ENCODE measurements at places on chromosomes 2 and 18.

- peak; percentile 77 for DNase-seq
- H3K27ac ChIP-seq, result peak overlapping the region; percentile 88
- H3K36me3 ChIP-seq, result peaks cover 89% of the 10 kb centered on the region
- peak overlapping the region; percentile 58 for H3K4me3 ChIP-seq
- peaks cover 80% of the 10 kb centered on the region for H3K4me1 ChIP-seq
Measured at GRCh38 chr2:218229239-218229638, 12.2 kb downstream of the ARPC2 start.

GRCh38 chr2:164515030-164515429, 106.3 kb downstream of the GRB14 start:
- no peak overlapping the region for H3K4me3 ChIP-seq
- no peak for DNase-seq
- H3K27me3 ChIP-seq, result no peaks in the 10 kb centered on the region
- no peaks in the 10 kb centered on the region for H3K4me1 ChIP-seq

DNA sequence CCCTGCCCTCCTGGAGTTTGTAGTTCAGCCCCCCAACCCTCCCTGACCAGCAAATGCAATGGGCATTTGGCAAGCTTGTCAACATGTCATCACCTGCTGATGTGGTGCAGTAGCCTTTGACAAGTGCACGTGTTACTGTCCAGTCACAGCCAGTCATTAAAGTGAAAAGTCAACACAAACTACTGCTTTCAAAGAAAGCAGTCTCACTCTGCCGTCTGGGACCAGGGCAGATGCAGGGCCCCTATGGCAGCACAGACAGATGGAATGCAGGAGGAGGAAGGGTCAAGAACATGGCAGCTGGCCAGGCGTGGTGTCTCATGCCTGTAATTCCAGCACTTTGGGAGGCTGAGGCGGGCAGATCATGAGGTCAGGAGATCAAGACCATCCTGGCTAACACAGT, 222.4 kb upstream of the OSR1 start:
- H3K4me1 ChIP-seq, result no peaks in the 10 kb centered on the region
- H3K27ac ChIP-seq, result no peak overlapping the region
- H3K36me3 ChIP-seq, result no peaks in the 10 kb centered on the region
- no peak for DNase-seq

- peaks cover 22% of the 10 kb centered on the region for H3K27me3 ChIP-seq
- no peaks in the 10 kb centered on the region for H3K36me3 ChIP-seq
- H3K4me3 ChIP-seq, result no peak overlapping the region
- no peak overlapping the region for H3K27ac ChIP-seq
- DNase-seq, result no peak
Measured at GRCh38 chr2:158179660-158180059, 78.0 kb downstream of the UPP2 start.

- no peak overlapping the region for H3K27ac ChIP-seq
- H3K36me3 ChIP-seq, result no peaks in the 10 kb centered on the region
- H3K4me3 ChIP-seq, result no peak overlapping the region
- no peak for DNase-seq
- no peaks in the 10 kb centered on the region for H3K27me3 ChIP-seq
Measured at GRCh38 chr18:50453732-50454131, 78.9 kb downstream of the SKA1 start.

GRCh38 chr18:80245781-80246444, 1.4 kb downstream of the PARD6G start:
- DNase-seq, result peak; percentile 13
- no peak overlapping the region for H3K27ac ChIP-seq
- no peaks in the 10 kb centered on the region for H3K36me3 ChIP-seq

GRCh38 chr2:178527592-178527991, 47.3 kb downstream of the PLEKHA3 start:
- DNase-seq, result no peak
- no peak overlapping the region for H3K4me3 ChIP-seq
- peaks cover 37% of the 10 kb centered on the region for H3K36me3 ChIP-seq
- no peaks in the 10 kb centered on the region for H3K27me3 ChIP-seq
- peaks cover 36% of the 10 kb centered on the region for H3K4me1 ChIP-seq

DNA sequence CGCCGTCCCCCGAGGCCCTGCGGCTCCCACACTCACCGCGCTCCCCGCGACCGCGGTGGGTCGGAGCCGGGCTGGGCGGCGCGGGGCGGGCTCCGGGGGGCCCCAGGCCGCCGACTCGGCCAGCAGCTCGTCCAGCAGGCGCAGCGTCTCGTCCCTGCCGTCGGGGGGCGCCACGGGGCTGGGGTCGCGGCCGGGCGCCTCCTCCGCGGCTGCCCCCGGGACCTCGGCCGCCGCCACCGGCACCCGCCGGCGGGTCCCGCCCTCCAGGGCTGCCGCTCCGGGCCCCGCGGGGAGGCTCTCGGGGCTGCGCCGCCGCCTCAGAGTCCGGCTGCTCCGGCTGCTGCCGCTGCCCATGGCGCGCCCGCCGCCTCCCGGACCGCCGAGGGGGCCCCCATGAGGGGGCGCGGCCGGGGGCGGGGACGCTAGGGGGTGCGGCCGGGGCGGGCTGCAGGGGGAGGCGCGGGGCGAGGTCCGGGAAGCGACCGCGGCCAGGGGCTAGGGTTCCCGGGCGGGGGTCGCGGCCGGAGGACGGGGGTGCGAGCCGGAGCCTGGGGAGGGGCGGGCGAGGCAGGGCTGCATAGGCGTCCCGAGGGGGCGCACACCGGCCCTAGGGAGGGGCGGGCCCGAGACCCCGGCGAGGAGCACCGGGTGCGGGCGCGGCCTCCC, at the start of gene CYS1:
Gene CYS1 (minus strand): TSS at position 542 of the 666 bp plus-strand sequence. CDS start 188 bp downstream, at position 354.
- H3K36me3 ChIP-seq, result no peaks in the 10 kb centered on the region
- H3K27me3 ChIP-seq, result peaks cover 62% of the 10 kb centered on the region
- H3K4me1 ChIP-seq, result peaks cover 27% of the 10 kb centered on the region
- peak within 1 kb of the TSS; percentile 73 for H3K4me3 ChIP-seq

DNA sequence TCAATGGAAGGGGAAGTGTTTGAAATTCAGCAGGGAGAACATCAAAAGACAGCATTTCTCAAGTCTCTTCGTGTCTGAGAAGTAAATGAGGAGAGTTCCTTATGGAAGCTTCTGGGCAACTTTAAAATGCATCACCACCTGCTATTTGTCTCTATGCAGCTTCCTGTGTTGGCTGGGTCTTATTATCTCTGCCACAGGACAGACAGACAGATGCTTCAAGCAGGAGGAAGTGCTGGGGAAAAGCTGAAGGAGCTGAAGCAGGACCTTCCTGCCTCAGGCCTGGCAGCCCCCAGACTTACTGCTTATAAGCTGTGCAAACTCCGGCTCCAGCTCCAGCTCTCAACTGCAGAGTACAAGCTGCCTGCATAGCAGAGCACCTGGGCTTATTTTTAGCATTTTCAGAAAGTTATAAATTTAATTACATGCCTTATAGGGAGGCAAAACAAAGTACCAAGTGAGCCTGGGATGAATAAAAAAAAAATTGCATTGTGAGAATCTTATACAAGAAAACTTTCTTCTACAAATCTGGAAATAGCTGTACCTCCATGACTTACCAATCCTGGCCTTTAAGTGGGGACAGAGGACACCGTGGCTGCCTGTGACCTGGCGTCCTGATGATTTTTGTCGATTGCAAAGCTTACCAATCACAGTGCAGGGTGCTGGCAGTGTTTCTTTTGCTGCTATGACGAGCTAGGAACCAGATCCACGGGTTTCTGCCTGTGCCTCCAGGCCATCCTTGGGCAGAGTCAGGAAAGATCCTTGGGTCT, 206.3 kb downstream of the SEPTIN10 start:
- no peaks in the 10 kb centered on the region for H3K36me3 ChIP-seq
- H3K4me3 ChIP-seq, result no peak overlapping the region
- DNase-seq, result no peak
- no peaks in the 10 kb centered on the region for H3K27me3 ChIP-seq
- no peak overlapping the region for H3K27ac ChIP-seq

- no peaks in the 10 kb centered on the region for H3K36me3 ChIP-seq
- H3K27ac ChIP-seq, result no peak overlapping the region
- no peaks in the 10 kb centered on the region for H3K27me3 ChIP-seq
- no peak overlapping the region for H3K4me3 ChIP-seq
- DNase-seq, result no peak
Measured at GRCh38 chr2:52510432-52510831, 1257.2 kb upstream of the CHAC2 start.

Measured in activated CD8-positive, alpha-beta T cell treated with anti-CD3 and anti-CD28 coated beads, Interleukin-2, amount 10 ng/mL, durations not matched to agents 7 days and 5 days (primary cell).